Stimulated activated CD4-positive, alpha-beta T cell treated with anti-CD3 and anti-CD28 coated beads, Interleukin-15, amount 100 ng/mL, for 24 hours (primary cell): ENCODE measurements at places on chromosomes 5 and 9.

DNA sequence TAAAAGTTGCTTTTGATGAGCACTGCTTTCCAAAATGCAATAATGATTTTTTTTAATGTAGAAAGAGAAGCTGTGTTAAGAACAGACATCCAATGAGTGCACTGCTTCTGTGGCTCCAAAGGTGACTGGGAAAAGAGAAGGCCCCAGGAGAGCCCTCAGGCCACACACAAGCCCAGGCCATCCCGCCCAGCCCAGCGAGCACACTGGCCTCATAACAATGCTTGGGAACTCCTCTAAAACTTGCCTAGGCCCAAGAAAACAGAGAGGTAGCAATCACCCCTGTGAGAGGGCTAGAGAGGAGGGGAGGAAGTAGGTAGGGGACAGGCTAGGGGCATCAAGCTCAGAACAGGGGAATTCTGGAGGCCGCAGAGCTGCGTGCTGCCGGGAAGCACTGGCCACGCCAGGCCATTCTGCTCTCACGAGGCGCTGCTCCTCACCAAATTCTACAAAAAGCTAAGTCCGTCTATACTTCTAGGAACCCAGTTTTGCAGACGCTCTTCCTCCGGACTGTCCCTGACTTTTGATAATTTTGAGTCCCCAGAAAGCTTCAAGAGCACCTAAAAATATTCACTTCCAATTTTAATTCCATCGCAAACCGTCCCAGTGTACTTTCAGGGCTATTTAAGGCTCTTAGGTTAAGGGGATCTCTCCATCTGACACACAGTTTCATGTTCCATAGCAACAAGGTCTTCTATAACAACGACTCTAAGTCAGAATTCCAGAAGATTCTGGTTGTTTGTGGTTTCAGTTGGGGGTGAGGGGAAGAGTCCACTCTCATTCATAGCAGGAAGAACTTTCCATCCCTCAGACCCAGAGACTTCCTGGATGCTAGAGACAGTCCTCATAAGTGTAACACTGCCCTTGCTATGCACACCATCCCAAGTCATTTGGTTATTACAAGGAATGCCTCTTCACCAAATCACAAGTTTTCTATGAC is 51.0 kb downstream of the HABP4 start:
- no peak for DNase-seq

- no peak for DNase-seq
Measured at GRCh38 chr9:36597412-36598178, 24.9 kb downstream of the MELK start.

GRCh38 chr9:105005186-105005585 is 77.2 kb upstream of the ABCA1 start:
- no peak for DNase-seq

- DNase-seq: no peak
Measured at GRCh38 chr5:1336749-1337488, 8.0 kb downstream of the CLPTM1L start.

GRCh38 chr9:96121136-96121535 is 180.8 kb downstream of the HSD17B3 start:
- DNase-seq: no peak

DNA sequence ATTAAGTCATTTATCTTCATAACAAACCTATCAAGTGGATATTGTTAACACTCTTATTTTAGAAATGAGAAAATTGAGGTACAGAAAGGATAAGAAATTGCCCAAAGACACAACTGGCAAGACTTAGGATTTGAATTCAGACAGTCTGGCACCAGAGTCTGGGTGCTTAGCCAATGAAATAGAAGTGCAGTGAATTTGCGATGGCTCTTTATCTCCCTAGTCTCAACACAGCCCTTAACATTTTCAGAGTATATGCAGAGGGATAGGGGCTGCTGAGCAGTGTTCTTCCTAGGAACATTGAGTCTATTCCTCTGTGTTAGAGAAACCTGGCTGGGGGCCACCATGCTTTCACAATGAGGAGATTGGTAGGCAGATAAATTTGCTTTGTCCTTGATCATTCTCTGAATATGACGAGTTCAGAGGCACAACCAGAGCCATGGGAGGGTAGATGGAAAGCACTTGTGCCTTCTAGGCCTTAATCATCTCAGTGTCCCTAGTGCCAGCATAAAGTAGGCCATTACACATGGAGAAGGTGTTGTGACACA is 6.1 kb upstream of the FSD1L start:
- no peak for DNase-seq

- no peak for DNase-seq
Measured at GRCh38 chr5:111225926-111226325, 1.7 kb downstream of the CAMK4 start.

GRCh38 chr5:61866930-61867329 is 439.1 kb upstream of the KIF2A start:
- DNase-seq: no peak

- DNase-seq: no peak
Measured at GRCh38 chr9:18849270-18849669, 183.7 kb downstream of the SAXO1 start.

- DNase-seq: no peak
Measured at GRCh38 chr9:95100071-95100627, 217.4 kb downstream of the FANCC start.

DNA sequence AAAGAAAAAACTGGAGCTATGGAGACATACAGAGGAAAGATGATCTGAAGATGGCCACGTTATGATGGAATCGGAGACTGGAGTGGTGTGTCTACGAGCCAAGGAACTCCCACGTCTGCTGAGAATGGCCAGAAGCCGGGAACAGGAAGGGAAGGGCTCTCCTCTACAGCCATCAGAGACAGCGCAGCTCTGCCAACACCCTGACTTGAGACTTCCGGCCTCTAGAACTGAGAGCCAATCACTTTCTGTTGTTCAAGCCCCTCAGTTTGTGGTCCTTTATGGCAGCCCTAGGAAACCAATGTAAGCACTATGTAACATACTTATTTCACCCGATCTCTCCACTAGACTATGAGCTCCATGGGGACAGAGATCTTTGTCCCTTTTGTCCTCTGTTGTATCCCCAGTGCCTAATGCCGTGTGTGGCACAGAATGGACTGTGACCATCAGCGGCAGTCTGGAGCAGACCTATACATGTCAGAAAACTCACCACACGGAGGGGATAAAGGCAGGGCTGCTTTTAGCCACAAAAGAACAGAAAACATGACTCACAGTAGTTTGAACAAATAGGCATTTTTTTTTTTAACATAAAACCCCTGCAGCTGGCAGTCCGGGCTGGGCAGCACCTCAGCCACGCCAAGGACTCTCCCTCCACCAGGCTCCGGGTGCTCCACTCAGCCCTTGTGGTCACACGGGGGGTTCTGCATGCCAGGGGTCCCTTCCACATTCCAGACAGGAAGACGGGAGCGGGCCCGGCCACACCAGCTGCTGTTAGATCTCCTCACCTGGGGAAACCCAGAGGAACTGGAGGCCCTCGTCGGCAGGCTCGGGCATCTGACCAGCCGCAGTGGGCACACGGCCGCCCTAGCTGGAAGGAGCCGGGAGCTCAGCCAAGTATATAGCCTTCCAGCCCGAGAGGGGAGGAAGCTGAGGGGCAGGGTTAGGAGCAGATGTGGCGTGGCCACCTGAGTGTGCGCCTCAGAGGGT is 16.1 kb upstream of the MXD3 start:
- DNase-seq: peak; percentile 17

DNA sequence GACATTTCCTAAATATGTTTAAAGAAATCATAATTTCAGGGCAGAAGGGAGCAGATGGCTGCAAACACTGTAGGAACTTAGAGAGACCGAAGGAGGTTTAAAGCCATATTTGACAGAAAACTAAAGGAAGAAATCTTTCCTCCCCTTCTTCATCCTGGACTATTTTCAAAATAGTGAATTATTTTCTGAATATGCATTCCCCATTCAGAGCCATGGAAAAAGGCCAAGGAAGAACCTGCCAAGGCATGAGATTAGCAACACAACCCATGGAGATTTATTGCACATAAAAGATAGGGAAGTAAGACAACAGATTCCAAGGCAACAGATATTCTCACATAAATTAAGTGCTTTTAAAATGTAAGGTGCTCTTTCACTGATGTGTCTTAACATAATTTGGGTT is 233.3 kb upstream of the ADAMTS16 start:
- DNase-seq: no peak

GRCh38 chr5:29169886-29170285 is 2023.6 kb upstream of the CDH6 start:
- DNase-seq: no peak

- DNase-seq: no peak
Measured at GRCh38 chr5:62168506-62169281, 137.3 kb upstream of the KIF2A start.

DNA sequence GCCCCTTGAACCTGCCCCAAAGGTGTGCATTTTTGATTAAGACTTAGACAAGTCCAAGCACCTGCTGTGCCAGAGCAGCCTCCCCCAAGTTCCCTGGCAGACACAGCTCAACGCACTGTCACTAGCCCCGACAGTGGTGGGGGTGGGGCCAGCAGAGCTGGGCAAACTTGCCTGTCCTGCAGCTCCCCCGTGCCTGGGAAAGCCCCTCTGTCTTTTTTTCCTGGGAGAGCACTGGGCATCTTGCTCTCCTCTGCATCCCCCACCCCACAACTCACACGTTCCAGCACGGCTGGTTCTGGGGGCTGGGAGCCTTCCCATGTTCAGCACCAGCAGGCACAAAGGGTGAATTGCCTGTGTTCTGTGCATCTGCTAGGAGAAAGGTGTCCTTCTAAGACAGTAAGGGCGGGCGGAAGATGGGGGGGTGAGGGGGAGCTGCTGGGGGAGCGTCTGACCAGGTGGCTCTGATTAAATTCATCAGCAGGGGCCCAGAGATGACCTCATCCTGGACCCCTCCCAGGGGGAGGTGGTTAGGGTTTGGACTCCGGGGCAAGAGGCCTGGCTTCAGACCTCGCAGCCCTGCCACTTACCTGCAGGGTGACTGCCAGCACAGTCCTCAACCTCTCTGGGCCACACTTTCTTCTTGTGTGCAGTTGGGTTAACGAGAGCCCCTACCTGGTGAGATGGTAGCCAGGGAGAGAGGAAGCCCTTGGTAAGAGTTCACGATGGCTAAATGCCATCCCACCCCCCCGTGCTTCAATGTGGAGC is 23.5 kb downstream of the HMCN2 start:
- DNase-seq: no peak

DNA sequence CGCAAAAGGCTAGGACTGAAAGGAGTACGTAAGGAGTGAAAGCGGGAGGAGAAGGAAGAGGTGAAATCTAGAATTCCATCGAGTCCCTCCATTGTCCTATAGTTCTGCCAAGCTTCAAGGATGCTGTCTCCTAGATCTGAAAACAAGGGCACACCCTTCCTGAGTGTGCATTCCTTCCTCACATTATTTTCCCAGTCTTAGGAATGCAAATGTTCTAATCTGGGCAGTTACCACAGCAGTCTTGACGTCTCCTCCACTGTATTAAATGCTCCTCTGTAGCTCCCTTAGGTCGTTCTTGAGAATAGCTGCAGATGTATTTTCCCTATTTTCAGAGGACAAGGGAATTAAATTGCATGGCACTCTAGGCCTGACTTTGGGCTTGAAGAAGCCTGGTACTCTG is 127.6 kb downstream of the SLIT3 start:
- no peak for DNase-seq

GRCh38 chr5:126370796-126371718 is 52.2 kb upstream of the GRAMD2B start:
- no peak for DNase-seq

- no peak for DNase-seq
Measured at GRCh38 chr5:110361471-110361870, 365.0 kb downstream of the TMEM232 start.

DNA sequence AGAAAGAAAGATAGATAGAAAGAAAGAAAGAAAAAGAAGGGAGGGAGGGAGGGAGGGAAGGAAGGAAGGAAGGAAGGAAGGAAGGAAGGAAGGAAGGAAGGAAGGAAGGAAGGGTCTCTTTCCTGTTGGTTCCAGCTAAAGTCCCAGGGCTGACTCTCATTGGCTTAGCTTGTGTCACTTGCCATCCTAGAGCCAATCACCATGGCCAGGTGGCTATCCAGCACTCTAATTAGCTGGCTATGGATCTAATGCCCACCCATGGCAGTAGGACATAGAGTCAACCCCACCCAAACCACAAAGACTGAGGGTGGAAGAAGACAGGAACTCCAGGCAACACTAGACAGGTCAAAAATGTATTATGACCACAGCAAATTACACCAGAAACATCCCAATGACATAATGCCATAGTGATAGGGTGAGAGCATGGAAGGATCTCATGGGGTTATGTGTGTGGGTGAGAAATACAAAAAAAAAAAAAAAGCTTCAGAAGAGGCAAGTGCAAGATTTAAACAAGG is 10.8 kb upstream of the CPLX2 start:
- no peak for DNase-seq

DNA sequence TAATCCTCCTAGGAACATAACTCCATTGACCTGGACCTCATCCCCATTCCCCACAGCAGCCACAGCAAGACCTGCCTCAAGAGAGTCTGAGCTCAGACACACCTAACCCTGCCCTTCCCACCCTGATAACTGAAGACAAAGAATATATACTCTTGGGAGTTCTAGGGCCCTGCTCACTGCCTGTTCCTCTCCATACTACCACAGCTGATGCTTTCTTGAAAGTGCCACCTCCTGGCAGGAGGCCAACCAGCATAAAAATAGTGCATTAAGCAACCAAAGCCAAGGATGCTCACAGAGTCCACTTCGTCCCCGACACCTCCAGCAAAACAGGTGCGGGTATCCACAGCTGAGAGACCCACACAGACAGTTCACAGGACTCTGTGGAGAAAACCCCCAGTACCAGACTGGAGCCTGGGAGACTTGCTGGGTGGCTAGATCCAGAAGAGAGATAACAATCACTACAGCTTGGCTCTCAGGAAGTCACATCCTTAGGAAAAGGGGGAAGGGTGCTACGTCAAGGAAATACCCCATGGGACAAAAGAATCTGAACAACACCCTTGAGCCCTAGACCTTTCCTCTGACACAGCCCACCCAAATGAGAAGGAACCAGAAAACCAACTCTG is 23.5 kb downstream of the FAM114A2 start:
- DNase-seq: no peak

- DNase-seq: no peak
Measured at GRCh38 chr5:143115381-143115780, 288.1 kb downstream of the NR3C1 start.

- DNase-seq: no peak
Measured at GRCh38 chr9:115633104-115633503, 515.1 kb upstream of the TNC start.

DNA sequence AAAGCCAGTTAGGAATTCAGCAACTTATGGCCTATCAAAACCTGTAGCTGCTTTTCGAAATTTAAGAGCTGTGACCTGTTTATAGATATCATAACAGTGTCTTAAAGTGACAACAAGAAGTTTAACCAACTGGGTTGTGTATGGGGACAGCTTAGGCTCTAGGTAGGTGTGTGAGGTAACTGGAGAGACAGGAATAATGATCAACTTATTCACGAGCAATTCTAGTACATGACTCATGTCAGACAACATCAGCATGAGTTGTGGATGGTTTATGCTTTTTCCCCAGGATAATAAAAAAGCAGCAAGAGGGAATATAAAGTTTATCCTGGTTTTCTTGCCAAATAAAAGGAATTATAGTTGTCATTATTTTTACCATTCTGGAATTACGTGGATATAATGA is 88.6 kb downstream of the GDNF start:
- DNase-seq: no peak

DNA sequence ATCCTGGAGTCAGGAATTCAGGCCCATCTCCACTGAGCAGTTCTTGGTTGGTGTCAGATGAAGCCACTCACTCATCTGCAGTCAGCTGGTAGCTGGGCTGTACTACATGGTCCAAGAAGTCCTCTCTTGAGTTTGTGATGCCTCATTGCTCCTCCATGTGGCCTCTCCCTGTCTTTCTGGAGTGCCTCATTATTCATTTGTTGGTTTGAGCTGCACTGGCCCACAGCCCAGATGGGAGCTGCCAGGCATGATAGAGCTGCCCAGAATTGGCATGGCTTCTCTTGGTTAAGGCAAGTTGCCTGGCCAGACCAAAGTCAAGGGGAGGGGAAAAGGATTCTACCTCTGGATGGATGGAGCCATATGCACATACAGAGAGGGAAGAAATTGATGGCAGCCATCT is 8.0 kb downstream of the PTCD2 start:
- DNase-seq: no peak
